Calu3 (cell line): ENCODE measurements at places on chromosomes 5 and 9.

DNA sequence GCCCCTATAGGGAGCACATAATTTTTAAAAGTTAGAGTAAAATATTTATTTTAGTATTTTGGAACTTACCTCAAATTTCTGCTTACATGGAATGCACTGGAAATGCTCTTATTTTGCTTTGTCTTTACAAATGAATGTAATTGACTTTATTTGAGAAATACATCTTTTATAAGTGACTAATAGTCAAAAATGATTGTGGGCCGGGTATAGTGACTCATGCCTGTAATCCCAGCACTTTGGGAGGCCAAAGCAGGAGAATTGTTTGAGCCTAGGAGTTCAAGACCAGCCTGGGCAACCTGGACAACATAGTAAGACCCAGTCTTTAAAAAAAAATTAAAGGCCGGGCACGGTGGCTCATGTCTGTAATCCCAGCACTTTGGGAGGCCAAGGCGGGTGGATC, 5.8 kb downstream of the HMGCR start:
- DNase-seq = no peak

DNA sequence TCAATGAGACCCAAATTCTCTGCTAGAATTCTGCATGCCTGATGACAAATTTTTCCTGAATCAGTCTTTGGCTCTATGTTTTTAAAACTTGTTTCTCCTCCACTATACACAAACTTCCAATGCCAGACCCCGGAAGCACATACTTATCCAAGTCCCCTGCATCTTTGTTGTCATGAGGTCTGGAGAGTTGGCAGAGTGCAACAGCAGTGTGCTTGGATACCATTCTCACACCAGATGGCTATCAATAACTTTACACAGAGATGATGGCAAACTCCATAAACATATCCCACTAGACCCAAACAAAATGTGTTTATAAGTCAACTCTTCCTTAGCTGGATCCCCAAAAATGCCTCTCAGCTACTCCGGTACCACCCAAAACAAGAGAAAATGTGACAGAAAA, 337.7 kb upstream of the TRPC7 start:
- DNase-seq = no peak

DNA sequence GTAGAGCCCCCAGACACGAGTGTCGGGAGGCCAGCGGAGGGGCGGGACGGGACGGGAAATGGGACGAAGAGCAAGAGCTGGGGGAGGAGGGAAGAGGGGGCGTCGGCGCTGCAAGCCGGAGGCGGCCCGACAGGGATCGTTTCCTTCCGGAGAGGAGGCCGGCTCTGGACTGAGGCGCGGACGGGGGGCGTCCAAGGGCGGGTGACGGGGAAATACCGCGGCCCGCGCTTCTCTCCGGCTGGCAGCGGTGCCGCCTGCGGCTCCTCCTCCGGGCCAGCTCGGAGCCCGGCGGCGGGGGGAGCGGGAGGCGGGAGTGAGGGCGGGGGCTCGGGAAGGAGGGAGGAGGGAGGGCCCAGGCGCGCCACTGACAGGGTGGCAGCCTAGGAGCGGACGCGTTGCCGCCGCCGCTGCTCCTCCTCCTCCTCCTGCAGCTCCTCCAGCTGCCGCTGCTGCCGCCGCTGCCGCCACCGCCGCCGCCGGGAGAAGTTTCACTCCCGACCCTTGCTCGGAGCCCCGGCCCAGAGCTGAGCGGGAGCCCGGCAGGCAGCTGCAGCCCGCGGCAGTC, at the start of gene CHSY3:
Gene CHSY3, plus strand, starts transcription at position 364 of the 565 bp plus-strand sequence.
- DNase-seq = peak; percentile 88

DNA sequence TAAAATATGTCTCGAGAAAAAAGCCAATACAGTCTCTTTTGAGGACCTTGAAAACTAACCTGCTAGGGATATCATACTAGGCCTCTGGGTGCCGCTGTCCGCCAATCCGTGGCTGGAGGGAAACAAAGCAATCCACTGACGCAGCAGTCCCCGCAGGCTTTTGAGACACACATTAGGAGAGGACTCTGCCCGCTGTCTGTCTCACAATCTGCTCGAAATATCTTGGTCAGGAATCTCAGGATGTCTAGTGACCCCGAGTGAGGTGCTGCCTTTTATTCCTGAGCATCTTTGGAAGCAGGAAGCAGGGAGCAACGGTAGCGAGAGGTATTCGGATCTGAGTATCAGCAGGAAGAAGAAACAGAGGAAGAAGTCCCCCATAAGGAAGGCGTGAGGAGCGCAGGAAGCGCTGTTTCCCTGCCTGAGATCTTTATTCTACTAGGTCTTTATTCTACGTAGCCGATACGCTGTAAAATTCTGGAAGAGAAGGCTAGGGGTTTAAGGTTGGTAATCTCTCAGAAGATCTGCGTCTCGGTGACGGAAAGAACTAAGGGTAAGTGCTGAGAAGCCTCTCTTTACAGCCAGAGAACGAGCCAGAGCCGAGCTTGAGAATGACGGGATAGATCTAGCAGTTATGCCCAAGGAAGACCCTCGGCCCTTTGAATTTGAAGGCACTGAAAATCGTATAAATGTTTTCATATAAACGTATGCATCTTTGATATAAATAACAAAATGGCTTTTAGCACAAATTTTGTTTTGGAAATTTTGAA, 4.0 kb upstream of the PCDHGA1 start:
- DNase-seq = no peak

DNA sequence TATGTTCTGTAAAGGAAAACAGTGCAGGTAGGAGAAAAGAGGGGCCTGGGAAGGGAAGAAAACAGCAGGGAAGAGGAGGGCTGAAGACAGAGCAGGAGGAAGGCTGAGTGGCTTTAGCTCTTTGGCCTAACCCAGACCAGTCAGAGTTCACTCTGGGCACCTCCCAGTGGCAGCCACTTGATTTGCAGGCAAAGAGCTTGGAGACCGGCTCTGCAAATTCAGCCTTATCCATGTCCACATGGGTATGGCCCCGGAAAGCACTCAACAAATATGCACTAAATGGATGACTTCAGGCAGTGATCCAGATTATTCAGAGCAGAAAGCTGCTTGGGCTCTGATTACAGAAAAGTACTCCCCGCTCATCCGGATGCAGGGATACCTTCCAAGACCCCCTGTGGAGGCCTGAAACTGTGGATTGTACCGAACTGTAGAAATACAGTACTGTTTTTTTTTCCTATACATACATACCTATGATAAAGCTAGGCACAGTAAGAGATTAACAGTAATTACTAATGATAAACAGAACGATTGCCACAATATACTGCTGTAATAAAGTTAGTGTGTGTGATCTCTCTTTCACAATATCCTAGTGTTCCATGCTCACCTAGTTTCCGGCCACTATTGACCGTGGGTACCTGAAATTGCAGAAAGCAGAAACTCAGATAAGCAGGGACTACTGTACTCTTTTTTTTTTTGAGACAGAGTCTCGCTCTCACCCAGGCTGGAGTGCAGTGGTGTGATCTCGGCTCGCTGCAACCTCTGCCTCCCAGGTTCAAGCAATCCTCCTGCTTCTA, 4.6 kb upstream of the RNU6ATAC start:
- no peak for DNase-seq

- no peak for DNase-seq
Observed at GRCh38 chr9:79817438-79818004, 245.8 kb downstream of the TLE4 start.

GRCh38 chr9:106634183-106634582, 228.8 kb upstream of the ZNF462 start:
- DNase-seq = no peak

DNA sequence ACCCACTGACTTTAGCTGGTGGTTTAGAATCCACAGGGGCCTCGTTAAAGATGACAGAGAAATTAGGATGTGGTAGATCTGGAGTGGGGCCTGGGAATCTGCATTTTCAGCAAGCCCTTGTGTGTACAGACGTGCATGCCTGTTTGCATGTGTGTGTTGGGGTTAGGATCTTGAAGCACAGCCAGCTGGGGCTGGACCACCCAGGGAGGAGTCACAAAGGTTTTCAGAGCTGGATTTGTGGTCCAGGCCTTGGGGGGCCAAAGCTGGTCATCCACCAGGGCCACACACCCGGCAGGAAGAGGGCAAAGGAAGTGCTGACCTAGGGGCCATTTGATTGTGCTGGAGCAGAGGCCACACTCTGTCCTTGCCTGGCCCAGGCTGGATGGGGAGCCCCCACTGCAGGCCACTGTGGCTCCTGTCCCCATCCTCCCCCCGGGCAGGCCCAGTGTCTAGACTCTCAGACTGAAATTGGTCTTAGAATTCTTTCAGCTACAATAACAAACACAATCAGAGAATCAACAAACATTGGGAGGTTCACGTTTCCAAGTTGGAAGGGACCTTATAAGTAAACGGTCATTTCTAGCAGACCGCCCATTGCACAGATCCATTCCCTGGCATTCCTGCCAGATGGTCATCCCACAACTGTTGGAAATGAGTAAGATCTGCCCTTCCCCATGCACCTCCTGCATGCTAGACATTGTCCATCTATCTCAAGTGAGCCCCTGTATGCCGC, 10.3 kb downstream of the CDX1 start:
- no peak for DNase-seq

DNA sequence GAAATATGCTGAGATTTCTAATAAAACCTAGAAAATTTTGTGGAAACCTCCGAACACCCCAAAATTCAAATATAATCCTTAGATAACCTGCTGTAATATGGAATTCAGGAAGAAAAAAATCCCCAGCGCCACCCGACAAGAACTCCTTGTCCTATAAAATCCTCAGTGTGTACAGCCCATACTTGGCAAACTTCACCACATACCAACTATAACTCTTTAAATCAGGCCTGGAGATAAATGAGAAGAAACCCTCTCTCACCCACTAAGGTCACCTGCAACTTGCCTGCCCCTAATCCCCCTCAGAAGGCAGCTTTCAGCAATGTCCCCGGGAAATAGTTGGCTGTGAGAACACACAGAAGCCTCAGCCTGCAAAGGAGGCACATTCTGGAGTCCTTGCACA, 90.5 kb downstream of the SH3TC2 start:
- DNase-seq = no peak
